ENCODE measurements at places on chromosomes 11 and 22.
A peak's percentile ranks its signal among the peaks of the same experiment; 100 is the strongest.

GRCh38 chr22:47394504-47395440, 632.3 kb downstream of the TBC1D22A start:
- no peak for DNase-seq

DNA sequence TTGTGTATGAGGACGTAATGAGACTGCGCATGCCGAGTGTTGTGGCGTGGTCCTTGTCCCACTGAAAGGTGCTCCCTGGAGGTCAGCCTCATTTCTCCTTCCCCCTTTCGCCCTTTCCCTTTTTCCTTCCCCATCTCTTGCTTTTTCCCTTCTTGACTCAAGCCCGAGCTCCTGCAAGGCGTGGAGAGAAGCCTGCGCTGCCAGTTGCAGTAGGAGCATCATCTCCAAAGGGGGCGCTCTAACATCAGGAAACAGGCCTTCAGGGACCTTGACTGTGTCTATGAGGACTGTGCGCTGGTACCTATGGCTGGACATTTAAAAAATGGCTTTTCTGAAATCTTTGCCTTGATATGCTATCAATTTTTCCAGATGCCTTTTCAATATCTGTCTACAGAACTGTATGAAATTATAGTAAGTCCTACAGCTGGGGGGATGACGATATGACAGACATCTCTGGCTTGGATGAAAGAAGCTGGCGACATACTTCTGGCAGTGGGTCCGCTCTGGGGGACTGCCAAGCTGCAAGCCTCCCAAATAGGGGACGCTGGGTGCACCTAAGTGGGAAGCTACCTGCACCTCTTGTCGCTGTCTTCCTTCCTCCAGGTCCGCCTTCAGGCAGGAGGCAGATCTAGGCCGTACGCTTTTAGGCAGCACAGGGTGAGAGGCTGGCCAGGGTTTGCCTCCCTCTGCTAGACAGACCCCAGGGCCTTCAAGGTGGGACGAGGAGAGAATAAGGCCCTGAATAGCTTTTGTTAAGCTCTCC, 96.5 kb downstream of the NXPE2 start:
- peak; percentile 21 for DNase-seq

GRCh38 chr11:112437096-112437495, 176.4 kb upstream of the PLET1 start:
- no peak for DNase-seq

DNA sequence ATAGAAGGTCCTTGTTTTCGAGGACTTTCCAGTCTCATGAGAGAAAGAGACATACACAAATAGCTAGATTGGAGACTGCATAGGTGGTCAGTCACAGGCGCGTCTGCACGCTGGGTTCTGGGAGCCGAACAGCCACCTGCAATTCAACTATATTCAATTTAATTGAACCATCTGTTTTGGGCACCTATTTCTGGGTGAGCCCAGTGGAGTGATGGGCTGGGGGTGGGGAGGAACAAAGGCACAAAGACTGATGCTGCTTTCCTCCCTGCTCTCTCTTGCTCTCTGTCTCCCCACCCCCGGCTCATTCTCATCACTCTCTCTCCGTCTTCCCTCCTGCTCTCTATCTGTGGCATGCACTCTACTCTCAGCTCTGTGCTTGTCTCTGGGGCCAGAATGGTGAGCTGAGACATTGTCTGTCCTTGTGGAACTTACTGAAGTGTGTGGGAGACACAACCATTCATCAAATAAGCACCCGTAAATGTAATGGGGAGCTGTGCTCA, 48.1 kb upstream of the B3GAT1 start:
- no peak for DNase-seq

DNA sequence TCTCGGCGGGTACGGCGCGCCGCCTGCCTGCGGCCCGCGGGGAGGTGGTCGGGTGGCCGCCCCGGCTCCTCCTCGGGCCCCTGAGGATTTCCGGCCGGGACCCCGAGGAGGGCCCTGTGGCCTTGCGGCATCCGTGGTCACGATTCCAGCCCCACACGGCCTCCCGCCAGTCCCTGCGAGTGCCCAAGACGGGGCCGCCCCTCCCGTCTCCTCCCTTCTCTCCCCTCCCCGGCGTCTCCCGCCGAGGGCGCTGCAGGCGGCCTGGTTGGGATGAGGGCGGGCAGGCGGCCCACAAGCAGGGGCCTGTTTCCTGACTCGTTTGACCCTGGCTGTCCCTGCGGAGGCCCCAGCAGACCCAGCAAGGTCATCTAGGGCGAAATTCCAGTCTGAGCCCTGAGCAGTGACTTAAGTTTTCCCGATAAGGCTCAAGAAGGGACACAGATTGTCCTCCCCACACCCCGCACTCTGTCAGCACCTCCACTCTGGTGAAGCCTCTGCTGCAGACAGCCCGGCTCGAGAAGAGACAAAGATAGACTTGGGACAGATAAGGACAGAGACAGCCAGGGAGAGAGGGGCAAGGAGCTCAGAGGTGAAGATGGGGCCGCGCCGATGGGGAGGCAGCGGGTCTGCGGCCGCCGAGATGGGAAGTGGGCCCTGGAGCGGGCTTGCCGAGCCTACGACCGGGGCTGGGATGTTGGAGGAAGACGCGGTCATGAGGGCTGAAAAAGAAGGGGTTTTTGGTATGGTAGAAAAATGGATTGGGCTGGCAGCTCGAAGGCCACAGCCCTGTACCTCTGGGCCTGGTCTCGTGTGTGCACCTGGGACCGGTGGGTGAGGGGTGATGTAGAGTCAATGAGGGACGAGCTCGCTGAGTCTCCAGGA, 95.0 kb downstream of the SWAP70 start:
- DNase-seq, result peak; percentile 20

DNA sequence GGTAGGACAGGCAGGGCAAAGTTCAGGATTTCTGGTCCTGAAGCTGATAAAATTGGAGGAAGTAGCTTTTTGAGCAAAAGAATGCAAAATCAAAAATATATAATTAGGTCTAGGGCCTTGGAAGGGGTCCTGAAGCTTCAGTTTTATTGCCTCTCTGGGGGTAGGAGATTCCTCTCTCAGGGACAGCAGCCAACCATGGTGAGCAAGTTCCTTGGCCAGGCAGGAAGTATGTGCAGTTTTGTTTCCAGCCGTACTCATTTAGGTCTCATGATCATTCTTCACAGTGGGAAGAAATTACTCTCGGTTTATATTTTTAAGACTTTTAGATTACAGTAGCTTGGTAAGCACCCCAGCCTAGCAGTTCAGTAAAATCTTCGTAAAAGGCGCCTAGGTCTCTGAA, 2.9 kb upstream of the RAB38 start:
- no peak for DNase-seq

DNA sequence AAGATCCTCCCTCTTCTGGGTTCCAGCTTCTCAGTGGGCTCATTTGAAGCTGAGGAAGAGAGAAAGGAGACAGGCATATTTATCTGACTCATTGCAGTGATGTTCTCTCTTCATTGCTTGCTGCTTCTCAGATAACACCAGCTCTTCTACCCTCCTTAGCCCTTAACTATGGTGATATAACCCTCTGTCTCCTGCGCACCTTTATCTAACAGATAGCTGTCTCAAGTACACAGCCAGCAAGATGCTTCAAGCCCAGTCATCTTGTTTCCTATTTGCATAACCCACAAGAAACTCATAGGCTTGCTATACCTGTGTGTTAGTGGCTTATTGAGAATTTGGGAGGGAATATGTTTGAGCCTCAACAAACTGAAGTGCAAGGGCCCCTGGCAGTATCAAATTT, 12.6 kb downstream of the PRSS23 start:
- DNase-seq, result no peak

DNA sequence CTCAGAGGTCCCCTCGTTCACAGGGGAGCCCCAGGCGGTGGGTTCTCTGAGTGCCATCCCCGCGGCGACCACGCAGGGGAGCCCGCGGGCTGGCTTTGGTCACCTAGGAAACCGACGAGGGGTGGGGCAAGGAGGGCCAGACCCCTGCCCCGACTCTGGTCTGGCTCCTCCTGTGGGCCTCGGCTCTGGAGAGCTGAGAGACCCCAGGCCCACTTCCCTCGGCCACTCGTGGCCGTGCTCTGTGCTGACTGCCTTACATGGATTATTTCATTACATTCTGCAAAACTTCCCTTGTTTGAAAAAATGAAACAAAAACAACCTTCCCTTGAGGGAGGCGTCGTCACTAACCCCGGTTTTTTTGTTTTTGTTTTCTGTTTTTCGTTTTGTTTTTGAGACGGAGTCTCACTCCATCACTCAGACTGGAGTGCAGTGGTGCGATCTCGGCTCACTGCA, 15.1 kb upstream of the CYTH4 start:
- DNase-seq, result peak; percentile 28

DNA sequence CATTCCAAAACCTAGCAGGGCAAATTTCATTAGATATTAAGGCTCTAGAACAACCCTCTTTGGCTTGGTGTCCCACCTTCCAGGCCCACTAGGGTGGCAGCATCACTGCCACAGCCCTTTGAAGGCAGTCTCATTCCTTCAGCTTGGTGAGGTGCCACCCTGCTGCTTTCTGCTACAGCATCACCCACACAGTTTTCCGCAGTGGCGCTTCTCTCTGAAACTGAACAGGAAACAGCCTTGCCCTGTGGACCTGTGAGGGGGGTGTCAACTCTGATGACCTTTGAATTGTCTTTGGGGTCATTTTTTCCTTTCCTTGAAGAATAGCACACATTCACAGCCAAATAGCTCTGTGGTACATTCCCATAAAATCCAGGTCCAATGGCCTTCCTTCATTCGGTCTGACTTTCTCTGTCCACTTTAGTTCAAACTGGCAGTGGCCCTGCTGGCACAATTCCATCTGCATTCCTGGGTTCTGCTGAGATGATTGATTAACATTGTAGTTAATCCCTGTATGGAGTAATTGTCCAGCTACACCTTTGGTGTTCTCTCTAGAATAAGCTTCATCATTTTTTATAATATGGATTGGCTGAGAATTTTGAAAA, 251.9 kb upstream of the FAT3 start:
- DNase-seq, result no peak

DNA sequence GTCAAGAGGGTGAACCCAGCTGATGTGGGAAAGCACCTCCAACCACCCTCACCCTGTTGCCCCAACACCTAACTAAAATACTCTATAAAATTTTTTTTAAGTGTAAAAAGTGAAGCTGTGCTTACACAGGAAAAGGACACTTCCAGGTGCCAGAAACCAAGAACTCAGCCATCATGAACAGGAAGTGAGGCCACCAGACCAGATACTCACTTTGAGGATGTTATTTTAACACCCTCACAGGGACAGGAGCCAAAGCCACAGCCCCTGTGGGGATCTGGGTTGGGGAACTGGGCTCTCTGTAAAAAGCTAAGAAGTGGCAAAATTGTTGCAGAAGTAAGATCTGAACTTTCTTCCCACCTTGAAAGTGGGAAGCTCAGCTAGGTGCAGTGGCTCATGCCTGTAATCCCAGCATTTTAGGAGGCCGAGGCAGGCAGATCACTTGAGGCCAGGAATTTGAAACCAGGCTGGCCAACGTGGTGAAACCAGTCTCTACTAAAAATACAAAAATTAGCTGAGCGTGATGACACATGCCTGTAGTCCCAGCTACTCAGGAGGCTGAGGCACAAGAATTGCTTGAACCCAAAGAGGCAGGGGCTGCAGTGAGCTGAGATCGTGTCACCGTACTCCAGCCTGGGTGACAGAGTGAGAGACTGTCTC, 3.8 kb downstream of the RSPH14 start:
- no peak for DNase-seq

DNA sequence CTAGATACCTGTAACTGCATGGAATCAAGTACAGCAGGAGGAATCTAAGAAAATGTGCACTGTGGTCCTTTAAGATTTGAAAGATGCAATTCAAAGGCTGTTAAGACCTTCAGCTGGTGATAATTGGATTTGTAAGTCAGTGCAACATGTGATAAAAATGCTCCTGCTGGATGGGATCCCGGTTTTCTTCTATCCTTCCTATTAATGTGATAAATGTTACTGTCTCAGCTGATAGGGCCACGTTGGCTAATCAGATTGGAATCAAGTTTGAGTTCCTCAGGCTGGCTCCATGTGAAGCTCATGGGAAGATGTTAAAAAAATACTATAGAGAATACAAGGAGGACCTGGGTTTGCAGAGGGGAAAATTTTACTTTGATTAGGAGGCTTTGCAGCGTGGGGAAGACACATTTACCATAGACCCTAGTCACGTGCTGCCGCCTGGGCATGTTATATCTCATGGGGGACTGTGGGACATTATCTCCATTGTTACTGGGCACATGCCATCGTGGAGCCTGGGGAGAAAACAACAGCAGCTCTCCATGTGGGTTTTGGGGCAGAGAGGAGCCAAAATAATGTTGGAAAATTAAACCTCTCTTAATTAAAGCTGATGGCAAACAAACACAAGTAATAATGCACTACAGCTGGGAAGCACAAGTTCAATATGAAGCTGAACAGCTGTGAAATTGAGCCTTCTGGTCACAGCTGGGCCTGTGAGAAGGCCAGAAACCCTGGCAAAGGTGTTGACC, 652.5 kb downstream of the NTM start:
- DNase-seq, result no peak

DNA sequence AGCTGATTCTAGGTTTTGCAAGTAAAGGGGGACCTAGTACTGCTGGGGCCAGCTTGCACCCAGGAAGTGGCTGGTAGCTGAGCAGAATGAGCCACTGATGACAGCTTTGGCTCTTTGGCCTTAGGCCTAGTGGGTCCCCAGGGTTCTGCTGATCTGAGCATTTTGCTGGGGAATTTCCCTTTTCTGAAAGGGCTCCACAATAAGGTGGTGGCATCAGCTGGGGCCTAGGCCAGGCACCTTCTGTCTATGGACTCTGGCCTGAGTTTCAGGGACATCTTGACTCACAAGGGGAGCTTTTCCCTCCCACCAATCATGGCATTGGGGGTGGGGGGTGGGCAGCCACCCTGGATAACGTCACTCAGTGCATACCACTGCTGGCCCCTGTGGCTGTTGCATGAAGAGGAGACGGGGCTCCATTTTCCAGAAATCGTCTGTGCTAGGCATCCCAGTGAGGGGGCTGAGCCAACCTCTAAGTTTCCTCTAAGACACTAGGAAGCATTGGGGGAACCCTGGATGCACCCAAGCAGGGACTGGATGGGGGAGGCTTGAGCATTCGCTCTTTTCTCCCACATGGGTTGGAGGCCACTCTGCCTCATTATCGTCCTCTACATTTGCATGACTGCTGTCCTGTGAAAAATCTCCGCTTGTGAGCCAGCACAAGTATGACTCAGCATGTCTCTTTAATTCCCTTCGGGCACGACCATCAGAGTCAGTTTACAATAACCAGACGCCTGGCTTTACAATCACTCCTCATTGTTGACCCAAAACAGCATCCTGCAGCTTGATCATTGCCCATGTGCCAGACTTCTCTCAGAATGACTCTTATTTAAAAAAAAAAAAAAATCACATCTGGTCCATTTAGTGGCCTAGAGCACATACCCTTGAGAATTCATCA, 145.0 kb upstream of the THY1 start:
- DNase-seq, result peak; percentile 3

DNA sequence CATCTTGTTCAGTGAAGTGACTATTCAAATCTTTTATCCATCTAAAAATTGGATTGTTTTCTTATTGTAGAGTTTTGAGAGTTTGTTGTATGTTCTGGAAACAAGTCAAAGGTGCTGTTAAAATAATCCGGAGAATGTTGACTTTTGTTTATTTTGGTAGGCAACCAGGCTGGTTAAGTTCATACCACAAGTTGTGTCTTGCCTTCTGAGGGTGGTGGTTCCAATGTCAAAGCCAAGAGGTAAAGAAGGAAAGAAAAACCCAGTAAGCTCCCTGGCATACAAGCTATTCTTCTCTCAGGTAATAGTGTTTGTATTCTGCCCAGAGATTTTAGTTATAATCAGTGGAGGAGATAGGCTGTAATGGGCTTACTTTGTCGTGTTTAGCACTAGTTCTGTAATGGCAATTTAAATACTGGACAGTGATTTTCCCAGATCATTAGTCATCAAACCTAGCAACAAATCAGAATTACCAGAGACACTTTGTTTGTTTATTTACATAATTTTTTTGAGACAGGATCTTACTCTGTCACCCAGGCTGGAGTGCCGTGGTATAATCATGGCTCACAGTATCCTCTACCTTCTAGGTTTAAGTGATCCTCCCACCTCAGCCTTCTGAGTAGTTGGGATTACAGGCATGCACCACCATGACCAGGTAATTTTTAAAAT, 15.1 kb upstream of the CSRP3 start:
- no peak for DNase-seq
